ENCODE measurements at places on chromosomes 1 and 21. TPM values are rescaled to one million over a fixed set of nuclear protein-coding genes. Genes with fewer than 3 reads are reported as not detected.

- H3K4me1 ChIP-seq, result no peaks in the 10 kb centered on the region
- H3K4me3 ChIP-seq, result no peak overlapping the region
- H3K27me3 ChIP-seq, result peaks cover 18% of the 10 kb centered on the region
- no peak overlapping the region for H3K27ac ChIP-seq
Observed at GRCh38 chr1:214380396-214380795, 99.4 kb downstream of the SMYD2 start.

DNA sequence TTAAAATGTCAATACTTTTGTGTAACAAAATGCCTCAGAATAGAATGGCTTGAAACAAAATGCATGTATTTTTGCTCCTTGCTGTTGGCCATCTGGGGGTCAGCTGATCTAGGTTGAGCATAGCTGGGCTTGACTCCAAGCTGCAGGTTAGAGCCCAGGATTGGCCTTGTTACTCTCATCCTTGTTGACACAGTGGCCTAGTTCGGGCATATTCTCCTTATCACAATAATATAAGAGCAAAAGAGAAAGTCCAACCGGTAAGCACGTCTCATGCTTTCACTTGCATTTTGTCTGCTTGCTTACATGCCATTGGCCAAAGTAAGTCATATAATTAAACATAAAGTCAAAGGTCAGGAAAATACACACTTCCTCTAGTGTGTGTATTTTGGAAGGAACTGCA is 456.2 kb downstream of the KCNT2 start:
- DNase-seq, result no peak
- no peak overlapping the region for H3K4me3 ChIP-seq
- H3K4me1 ChIP-seq, result no peaks in the 10 kb centered on the region
- no peak overlapping the region for H3K27ac ChIP-seq
- H3K36me3 ChIP-seq, result no peaks in the 10 kb centered on the region
- H3K27me3 ChIP-seq, result no peaks in the 10 kb centered on the region

The HES5 gene
- not detected for total RNA-seq

The CD1E gene
- total RNA-seq, result not detected

The TENT5C gene
- 41.6 TPM for total RNA-seq
